Activated T-helper 1 cell treated with anti-CD3 and anti-CD28 coated beads, Interleukin-12 subunit alpha, Interleukin-12 subunit beta, Interleukin-2, Interleukin-4 antibody, amounts not matched to agents 30 ng/mL and 10 ng/mL and 1 ng/mL, durations not matched to agents 14 hours and 24 hours and 36 hours (primary cell): ENCODE measurements at places on chromosomes 5 and 9. TPM values are rescaled to one million over a fixed set of nuclear protein-coding genes. Genes with fewer than 3 reads are reported as not detected.

- H3K27ac ChIP-seq: peak overlapping the region; percentile 93
- H3K36me3 ChIP-seq: peaks cover 51% of the 10 kb centered on the region
- peak overlapping the region; percentile 90 for H3K4me3 ChIP-seq
- no peaks in the 10 kb centered on the region for H3K27me3 ChIP-seq
- H3K4me1 ChIP-seq: peaks cover 67% of the 10 kb centered on the region
These were observed 2.9 kb downstream of the AKNA start for GRCh38 chr9:114384836-114385396.

DNA sequence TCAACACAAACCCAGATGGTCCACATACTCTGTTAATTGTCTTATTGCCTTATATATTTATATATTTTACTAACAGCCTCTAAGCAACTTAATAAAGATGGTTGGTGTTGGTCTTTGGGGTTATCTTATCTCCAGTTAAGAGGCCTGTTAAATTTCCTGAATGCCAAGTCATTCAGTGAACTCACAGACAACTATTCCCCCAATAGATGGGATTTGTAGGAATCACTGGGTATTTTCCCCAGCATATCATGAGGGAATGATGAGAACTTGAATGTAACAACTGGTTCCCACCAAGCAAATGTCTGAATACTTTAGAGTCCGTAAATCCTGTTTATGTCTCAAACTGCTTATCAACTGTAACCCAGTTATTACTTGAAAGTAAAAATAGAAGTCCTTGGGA lies 42.7 kb upstream of the RETREG1 start:
- no peak overlapping the region for H3K4me3 ChIP-seq
- H3K27me3 ChIP-seq: no peaks in the 10 kb centered on the region
- no peaks in the 10 kb centered on the region for H3K4me1 ChIP-seq
- no peak overlapping the region for H3K27ac ChIP-seq
- no peaks in the 10 kb centered on the region for H3K36me3 ChIP-seq

DNA sequence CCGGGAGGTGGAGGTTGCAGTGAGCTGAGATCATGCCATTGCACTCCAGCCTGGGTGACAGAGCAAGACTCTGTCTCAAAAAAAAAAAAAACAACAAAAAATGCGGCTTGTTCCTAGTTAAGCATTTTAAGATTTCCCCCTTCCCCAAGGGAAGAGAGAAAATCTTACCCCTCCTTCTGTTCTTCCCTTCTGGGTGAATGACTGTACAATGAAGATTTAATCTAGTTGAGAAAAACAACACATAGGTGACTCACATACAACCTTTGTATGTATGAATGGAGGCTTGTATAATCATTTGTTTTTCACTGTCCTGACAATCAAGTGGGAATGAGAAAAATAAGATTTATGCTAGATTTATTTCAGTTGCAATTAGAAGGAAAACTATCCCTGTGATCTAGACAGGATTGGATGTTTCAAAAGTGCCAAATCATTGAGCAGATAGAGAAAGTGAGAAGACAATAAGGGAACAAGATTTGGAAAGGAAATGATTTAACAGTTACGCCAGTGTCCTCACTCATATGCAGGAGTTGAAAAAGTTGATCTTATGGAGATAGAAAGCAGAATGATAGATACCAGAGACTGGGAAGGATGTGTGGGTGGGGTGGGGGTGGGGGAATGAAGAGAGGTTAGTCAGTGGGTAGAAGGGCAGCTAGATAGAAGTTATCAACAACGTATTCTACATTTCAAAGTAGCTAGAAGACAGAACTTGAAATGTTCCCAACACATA lies 16.7 kb downstream of the GDA start:
- no peak overlapping the region for H3K4me3 ChIP-seq
- H3K4me1 ChIP-seq: no peaks in the 10 kb centered on the region
- no peaks in the 10 kb centered on the region for H3K36me3 ChIP-seq
- DNase-seq: no peak
- H3K27ac ChIP-seq: no peak overlapping the region

DNA sequence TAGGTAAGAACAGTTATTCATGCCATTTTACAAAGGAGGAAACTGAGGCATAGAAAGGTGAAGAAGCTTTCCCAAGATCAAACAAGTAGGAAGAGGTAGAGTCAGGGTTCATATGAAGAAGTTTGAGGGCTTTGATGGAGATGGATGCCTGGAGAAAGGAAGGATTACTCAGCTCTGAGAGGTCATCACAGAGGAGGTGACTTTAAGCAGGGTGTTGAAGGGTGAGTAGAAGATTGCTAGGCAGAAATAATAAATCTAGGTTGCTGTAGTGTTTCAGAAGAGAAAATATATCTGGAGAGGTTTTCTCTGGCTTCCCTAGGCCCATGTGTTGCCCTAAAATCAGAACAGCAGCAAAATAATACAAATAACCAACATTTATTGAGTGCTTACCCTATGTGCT lies 196.3 kb downstream of the PALM2AKAP2 start:
- peaks cover 7% of the 10 kb centered on the region for H3K36me3 ChIP-seq
- H3K4me3 ChIP-seq: peak overlapping the region; percentile 25
- DNase-seq: no peak

DNA sequence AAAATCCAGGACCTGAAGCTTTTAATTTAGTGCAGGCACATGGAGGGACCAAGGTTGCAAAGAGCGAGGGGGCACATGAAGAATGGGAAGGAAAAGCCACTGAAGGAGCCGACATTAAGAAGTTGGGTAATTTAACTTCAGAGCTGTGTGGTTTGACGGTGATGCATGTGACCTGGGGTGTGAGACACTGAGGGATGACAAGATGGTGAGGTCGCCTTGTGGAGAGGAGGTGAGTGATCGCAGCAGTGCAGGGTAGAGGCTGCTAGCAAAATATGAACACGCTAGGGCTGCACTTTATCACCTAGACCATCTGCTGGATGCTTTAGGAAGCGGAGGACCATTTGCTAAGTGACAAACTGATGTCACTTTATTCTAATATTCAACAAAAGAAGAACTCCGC lies 339.0 kb upstream of the KIF2A start:
- H3K36me3 ChIP-seq: no peaks in the 10 kb centered on the region
- H3K4me1 ChIP-seq: no peaks in the 10 kb centered on the region
- no peak overlapping the region for H3K4me3 ChIP-seq
- DNase-seq: no peak
- H3K27ac ChIP-seq: no peak overlapping the region
- H3K27me3 ChIP-seq: no peaks in the 10 kb centered on the region

DNA sequence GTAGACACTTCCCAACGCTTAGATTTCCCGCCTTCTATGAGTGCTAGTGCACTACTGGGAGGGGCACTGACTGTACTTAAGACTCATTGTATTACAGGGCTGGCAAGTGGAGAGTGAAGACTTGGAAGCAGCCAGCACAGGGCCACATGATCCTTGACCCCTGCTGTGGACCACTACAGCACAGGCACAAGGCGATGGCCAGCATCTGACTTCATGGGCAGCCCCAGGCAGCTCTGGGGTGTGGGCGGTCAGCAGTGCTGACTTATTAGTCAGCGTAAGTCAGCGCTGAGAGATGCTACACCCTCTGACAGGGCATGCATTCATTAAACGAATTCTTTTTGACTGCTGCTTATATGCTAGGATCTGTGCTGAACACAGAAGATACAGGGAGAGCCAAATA lies 9.3 kb downstream of the SLC46A2 start:
- H3K27ac ChIP-seq: no peak overlapping the region
- H3K27me3 ChIP-seq: peaks cover 3% of the 10 kb centered on the region
- no peak for DNase-seq
- peaks cover 2% of the 10 kb centered on the region for H3K36me3 ChIP-seq
- no peak overlapping the region for H3K4me3 ChIP-seq
- H3K4me1 ChIP-seq: no peaks in the 10 kb centered on the region

DNA sequence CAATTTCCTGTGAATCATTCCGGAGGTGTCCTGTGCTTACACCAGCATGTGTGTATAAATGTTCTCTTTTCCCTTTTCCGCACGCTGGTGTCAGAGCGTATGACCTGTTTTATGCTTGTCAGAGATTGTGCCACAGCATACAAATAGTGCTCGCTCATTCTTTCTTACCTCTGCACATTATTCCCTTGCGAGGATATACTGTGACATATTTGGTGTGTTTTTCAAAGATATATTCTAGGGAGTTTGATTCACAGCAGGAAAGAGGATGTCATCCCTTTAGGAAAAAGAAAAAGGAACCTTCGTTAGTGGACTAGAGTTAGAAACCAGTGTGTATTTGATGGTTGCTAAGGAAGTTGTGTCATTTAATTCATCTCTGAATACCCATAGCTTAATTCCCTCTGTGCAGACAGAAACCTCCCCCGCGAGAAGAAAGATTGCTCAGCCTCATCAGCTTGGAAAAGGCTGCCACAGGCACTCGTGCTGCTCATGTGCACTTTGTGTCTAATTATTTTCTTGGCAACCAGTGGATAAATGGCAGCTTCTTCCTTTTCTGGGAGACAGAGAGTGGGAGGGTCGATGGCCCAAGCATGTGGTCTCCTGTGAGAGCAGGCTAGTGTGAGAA lies 14.7 kb upstream of the CCIN start:
- H3K27me3 ChIP-seq: no peaks in the 10 kb centered on the region
- H3K4me1 ChIP-seq: peaks cover 47% of the 10 kb centered on the region
- no peak for DNase-seq
- H3K36me3 ChIP-seq: peaks cover 34% of the 10 kb centered on the region
- peak overlapping the region; percentile 19 for H3K4me3 ChIP-seq
- H3K27ac ChIP-seq: peak overlapping the region; percentile 65

Gene TMEM174
- total RNA-seq: not detected in 2 replicates

Gene ZDHHC11
- 14.4 and 17.2 TPM in 2 replicates for total RNA-seq

Gene CCDC152
- total RNA-seq: 4.3 and 4.9 TPM in 2 replicates

Gene BNC2
- total RNA-seq: not detected in 2 replicates

Gene SCGB3A2
- not detected in 2 replicates for total RNA-seq
